Astrocyte (in vitro differentiated cells and primary cell): ENCODE measurements at places on chromosomes 16 and 17. TPM values are rescaled to one million over a fixed set of nuclear protein-coding genes. Genes with fewer than 3 reads are reported as not detected.

GPRC5C gene
- 65.3 and 70.4 TPM in 2 replicates for total RNA-seq

ZNF830 gene
- 8.6 and 12.1 TPM in 2 replicates for total RNA-seq

ABI3 gene
- total RNA-seq, result 0.31 and 0.77 TPM in 2 replicates

TP53TG3F gene
- not detected in 2 replicates for total RNA-seq

AGRP gene
- total RNA-seq, result not detected in 2 replicates

DNA sequence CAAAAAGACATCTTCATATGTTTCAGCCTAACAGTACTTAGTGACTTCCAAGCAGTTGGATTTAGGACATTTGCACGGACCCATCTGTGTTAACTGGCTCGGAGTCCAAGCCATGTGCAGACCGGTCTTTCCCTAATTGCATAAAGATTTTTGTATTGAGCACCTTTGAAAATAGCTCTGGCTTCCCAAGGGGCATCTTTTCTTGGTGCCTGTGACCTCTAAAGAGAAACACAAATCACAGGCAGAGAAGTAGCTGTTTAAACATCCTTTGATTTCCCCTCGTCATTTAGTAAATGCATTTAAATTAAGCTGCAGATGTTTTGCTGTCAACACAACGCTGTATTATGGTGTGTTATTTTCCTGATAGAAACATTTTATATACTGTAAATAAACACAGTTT lies 288.2 kb upstream of the SALL1 start:
- H3K27me3 ChIP-seq, result peaks cover 16% of the 10 kb centered on the region
- H3K36me3 ChIP-seq, result no peaks in the 10 kb centered on the region
- H3K27ac ChIP-seq, result no peak overlapping the region
- H3K4me3 ChIP-seq, result no peak overlapping the region
- H3K4me1 ChIP-seq, result peaks cover 4% of the 10 kb centered on the region
